GM19239 (cell line): ENCODE measurements at places on chromosomes 4 and X.

DNA sequence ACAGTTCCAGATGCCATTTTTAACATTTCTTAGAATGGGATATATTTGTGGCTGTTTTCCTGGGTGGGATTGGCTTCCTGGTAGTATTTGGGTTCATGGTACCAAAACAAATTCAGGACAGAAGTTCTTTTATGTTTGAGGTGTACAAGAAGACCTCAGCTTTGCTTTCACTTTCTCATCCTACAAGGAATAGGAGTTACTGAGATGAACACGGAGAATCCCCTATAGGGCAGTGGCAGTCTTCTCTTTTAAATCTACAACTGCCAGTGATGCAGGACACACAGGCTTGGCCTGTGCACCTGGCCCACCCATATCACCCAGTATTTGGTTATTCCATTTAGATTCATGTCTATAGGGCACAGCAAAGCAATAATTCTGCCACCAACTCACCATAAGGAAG, 35.2 kb downstream of the SLC10A7 start:
- DNase-seq: peak; percentile 24

DNA sequence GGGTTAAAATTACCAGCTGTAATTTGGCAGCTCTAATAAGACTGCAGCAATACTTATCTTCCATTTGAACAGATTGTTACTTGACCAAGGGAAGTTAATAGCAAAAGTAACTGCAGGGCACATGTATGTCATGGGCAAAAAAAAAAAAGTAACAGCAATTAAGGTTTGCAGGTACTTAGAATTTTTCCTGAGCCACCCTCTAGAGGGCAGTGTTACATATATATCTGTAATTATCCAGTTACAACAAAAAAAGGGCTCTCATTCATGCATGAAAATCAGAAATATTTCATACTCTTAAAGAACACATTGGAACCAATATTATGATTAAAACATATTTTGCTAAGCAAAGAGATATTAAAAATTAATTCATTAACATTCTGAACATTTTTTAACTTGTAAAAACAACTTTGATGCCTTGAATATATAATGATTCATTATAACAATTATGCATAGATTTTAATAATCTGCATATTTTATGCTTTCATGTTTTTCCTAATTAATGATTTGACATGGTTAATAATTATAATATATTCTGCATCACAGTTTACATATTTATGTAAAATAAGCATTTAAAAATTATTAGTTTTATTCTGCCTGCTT, 25.1 kb downstream of the XIAP start:
- DNase-seq: no peak

- DNase-seq: no peak
Measured at GRCh38 chr4:20652226-20652885, 47.9 kb upstream of the PACRGL start.

DNA sequence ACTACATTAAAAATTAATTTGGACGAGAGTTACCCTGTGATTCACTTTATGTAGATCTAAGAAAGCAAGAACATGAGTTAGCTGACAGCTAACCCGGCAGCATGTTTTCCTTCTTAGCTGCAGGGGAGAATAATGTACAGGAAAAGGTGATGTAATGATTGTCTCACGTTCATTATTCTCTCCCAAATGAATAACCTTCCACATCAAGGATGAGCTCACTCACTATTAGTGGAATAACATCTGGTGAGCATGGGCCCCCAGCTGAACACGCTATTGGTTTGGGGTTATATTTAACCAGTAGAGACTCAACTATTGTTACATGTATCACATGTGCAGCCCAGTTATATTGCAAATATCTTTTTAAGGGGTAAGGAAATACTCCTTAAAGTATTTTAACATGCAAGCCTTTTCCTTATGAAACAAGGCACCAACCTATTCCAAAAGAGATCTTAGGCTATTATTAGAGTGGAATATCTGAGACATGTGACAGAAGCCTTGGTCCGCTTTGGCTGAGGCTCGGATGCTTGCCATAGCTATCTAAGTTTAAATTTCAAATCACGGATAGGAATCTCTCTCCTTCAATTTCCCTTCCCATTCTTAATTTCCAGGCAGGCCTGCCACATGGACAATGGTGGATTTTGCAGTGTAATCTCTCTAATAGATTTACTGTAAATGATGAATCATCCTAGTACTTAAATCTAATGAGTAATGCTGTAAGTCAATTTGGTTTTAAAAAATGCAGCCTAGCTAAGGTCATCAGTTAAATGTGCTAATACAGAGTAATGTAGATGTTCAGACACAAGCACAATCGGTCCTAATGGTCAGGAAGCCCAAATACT, 99.0 kb upstream of the OTUD4 start:
- DNase-seq: no peak

DNA sequence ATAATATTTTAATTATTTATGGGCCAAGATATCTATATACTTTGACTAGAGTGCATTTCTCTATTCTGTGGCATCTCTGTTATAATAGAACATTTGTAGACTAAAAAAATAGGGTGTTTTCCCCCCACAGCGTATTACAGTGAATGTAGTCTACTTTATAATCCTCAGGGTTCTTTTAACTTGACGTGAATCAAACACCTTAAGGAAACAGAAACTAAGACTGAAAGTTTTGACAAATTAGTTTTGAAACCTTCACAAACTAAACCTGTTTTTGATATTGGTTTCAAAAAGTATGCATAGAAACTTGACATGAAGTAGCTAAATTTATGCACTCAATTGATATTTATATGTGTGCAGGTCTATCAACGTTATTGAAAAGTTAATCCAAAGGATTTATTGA, 1963.1 kb upstream of the TENM3 start:
- DNase-seq: no peak

GRCh38 chrX:22060415-22061280, 28.5 kb downstream of the PHEX start:
- no peak for DNase-seq

DNA sequence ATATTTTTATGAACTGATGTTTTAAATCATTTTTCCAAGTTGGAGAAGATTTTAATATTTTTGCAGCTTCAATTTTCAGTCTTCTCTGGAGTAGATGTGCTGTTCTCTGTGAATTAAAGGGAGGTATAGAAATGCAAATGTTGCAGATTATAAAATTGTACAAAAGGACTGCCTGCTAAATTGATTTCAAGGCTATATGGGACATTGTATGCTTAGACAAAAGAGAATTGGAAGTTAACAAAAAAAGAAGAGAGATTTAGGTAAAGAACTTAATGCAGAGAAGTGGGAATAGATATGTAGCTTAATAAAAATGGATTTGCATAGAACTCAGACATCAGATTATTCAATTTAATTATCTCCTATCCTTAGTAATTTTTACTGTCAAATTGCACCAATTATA, 403.3 kb downstream of the ZIC3 start:
- DNase-seq: no peak

- DNase-seq: no peak
Measured at GRCh38 chr4:42643685-42644084, 13.2 kb downstream of the ATP8A1 start.

GRCh38 chrX:18970465-18970864, 13.4 kb downstream of the PHKA2 start:
- DNase-seq: no peak

DNA sequence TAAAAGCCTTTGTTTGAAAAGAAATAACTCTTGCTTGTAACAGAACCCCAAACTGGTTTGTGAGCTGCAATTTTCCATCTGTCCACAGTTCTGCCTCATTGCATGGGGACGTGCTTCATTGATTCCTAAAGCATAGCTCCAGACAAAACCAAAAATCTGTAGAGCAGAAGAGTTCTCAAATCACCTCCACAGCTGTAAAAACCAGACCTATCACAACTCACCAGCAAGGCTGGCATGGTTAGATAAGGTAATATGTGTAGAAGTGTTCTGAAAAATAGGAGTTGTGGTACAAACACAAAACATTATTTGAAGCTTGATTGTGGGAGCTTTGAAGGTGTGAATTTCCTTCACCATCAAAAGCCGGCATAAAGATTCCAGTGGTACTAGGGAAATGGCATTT, 12.5 kb upstream of the RAB28 start:
- DNase-seq: no peak
